Thoracic aorta (tissue), 2 donors: ENCODE measurements at places on chromosomes 1 and 21.

DNA sequence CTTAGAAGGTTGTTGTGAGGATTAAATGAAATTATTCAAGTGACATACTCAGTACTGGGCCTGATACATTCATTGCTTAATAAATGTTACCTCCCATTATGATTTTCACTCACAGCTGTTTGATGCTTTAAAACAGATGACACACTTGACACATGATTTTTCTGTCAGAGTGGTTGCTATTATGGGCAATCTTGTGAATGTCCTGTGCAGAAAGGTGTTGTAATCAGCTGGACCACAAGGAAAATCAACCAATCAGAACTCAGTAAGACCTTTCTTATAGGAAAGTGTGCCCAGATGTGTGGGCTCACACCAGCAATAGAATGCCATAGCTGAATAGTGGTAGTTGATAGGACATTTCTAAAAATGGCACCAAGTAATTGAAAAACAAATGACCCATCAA, 23.5 kb downstream of the GJA5 start:
- no peak for DNase-seq

DNA sequence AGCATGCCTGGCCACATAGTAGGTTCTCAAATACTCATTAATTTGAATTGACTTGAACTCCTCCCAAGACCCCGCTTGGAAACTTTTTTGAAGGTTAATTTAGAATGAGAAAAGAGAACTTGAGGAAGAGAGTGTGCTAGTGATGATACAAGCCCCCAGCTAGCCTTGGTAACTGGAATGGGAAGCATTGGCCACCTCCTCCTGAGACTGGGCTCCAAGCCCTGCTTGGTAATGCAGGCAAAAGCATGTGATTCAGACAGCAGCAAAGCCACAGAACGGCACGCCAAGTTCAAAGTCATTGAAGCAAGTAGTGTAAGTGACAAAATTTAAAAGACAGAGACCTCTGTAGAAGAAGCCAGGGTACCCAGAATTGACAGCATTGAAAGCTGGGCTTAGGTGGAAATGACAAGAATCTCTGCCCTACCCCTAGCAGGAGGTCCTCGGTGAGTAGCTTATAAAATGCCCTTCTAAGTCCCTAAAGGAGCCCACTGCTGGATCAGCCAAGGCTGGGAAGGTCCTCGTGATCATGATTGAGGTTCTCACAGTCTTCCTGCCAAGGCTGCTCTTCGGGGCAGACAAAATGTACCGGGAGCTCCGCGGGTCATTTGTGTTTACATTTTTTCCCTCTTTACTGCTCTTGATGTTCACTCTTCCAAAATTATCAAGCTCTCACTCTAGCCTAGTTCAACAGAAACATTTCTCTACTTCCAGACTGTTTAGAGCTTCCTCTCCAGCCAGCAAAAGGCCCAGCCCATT, 99.4 kb downstream of the TSEN15 start:
- DNase-seq = no peak

- no peak for DNase-seq
These were observed 133.6 kb downstream of the SYF2 start for GRCh38 chr1:25098717-25099116.

GRCh38 chr1:39132505-39133339, 71.8 kb upstream of the MACF1 start:
- peak; percentile 25 for DNase-seq

DNA sequence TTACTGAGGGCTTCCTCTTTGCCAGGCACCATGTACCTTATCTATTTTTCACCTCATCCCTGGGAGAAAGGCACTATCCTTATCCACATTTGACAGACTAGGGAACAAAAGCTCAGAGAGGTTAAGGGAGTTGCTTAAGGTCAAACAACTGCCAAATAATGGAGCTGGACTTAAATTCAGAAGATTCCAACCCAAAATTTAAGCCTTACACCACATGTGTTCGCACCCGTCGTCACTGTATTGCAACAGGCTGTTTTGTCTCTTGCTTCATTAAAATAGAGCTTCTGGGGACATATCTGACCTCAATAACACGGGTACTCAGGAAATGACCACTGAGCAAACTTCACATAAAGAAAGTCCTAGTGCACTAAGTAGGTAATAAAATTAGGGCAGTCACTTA, 62.0 kb downstream of the TRABD2B start:
- no peak for DNase-seq

DNA sequence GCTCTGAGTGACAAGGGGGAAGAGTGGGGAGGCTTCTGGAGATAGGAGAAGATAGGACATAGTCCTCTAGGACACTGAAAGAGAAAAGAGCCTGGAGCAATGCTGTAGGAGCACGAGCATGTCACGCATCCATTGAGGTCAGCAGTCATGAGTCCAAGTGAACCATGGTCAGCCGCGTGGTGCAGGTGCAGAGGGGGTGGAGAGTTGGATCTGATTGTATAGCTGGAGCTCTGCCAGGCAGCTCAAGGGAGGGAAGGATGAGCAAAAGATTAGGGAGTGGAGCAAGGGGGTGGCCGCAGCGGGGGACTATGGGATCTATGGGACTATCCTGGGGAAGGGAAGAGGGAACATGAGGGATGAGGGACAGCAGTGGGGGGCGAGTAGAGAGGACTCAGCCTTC, 14.0 kb downstream of the PADI1 start:
- DNase-seq = no peak

DNA sequence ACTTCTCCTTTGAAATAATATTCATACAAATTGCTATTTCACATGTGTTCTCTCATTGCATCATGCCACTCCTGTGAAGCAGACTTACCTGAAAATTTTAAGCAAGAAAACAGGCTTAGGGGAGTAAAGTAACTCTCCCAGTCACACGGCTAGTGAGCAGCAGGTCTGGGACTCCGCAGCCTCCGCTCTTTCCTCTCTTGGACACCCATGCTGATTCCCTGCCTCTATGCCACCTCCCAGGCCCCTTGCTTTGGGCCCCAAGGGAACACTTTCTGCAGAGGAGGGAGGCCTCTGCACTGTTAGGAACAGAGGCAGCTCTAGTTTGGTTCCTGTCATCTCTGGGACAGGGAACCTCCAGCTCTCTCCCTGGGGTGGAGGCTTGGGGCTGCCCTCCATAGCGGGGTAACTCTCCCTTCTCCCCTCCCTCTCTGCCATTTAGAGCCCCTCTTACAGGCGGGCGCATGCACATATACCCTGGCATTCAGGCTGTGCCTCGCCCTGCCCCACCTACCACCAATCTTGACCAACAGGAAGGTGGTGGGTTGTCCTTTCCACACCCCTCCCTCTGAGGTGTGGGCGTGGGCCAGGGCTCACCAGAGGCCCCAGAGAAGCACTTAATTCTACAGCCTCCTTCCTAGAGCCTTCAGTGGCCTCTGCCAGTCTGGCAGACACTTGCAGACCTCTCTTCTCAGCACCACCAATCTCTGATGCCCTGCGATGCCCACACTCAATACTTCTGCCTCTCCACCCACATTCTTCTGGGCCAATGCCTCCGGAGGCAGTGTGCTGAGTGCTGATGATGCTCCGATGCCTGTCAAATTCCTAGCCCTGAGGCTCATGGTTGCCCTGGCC, at the start of gene RXFP4:
RXFP4 (plus strand) TSS at position 646 of the 852 bp plus-strand sequence; CDS start at position 718, 72 bp downstream.
- no peak for DNase-seq

GRCh38 chr1:214582289-214582891, 20.6 kb upstream of the CENPF start:
- no peak for DNase-seq

GRCh38 chr1:226444901-226445300, 37.0 kb upstream of the PARP1 start:
- no peak for DNase-seq

DNA sequence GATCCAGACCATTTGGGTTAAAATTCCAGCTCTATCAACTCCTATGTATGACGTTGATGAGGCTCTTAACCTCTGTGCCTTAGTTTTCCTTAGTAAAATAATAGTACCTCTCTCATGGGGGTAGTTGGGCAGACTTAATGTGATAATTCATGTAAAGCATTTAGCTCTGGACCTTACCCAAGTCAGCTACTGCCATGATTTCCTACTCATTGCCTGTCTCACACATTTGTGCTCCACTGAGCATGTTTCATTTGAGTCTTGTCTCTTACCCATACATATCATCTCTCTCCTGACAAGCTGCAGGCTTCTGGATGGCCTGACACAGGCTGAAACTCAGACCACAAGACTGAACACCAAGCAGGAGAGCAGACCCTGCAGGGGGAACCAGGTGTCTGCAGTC, 77.7 kb upstream of the ZBTB40 start:
- no peak for DNase-seq

- no peak for DNase-seq
These were observed 97.6 kb downstream of the PDE4B start for GRCh38 chr1:65890201-65890843.
